ENCODE measurements at places on chromosomes 1 and 21. TPM values are rescaled to one million over a fixed set of nuclear protein-coding genes. Genes with fewer than 3 reads are reported as not detected.
A peak's percentile ranks its signal among the peaks of the same experiment; 100 is the strongest.

SLC44A3 gene
- not detected for total RNA-seq

- no peak overlapping the region for H3K4me3 ChIP-seq
- H3K27ac ChIP-seq = no peak overlapping the region
- H3K36me3 ChIP-seq = no peaks in the 10 kb centered on the region
- DNase-seq = no peak
- no peaks in the 10 kb centered on the region for H3K4me1 ChIP-seq
Measured at GRCh38 chr1:157176016-157176415, 37.8 kb upstream of the ETV3 start.

DNA sequence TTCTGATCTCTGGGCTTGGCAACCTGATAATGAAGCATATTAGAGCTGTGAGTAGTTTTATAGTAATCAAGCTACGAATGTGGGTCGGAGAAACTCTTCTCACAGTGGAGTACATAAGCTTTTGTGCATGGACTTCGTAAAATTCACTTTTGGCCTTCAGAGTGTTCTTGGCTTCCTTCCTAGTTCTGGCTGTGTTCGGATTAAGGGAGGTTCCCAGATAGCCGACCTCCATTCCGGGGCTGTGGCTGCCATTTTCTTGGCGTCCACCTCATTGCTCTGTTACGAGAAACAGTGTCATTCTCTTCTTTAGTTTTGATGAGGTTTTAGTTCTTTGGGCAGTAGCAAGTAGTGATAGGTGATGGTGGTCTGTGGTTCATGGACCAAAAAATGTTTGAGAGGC lies 26.3 kb downstream of the CAMTA1 start:
- H3K36me3 ChIP-seq = no peaks in the 10 kb centered on the region
- DNase-seq = no peak
- no peak overlapping the region for H3K27ac ChIP-seq
- H3K4me3 ChIP-seq = no peak overlapping the region
- H3K27me3 ChIP-seq = no peaks in the 10 kb centered on the region
- no peaks in the 10 kb centered on the region for H3K4me1 ChIP-seq

DNA sequence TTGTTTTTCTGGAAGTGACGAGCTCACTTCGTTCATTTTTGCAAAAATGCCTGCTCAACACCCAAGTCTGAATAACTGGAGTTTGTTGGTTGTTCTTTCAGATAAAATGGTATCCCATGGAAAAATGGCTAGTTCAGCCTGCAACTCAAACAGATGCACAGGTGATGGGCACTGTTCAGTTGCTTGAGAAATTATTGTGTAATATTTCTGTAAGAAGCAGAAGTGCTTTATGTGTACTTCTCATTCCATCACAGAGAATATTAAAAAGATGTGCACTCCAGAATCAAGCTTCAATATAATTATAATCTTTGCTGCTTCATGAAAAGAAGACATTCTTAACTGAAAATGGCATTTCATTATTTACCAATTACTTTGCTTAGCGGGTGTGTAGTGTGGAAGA lies 9.1 kb downstream of the SYT2 start:
- no peaks in the 10 kb centered on the region for H3K4me1 ChIP-seq
- no peak overlapping the region for H3K27ac ChIP-seq
- peaks cover 44% of the 10 kb centered on the region for H3K27me3 ChIP-seq
- DNase-seq = no peak

- peaks cover 23% of the 10 kb centered on the region for H3K4me1 ChIP-seq
- peak overlapping the region; percentile 96 for H3K27ac ChIP-seq
- DNase-seq = peak; percentile 98
- peak overlapping the region; percentile 46 for H3K4me3 ChIP-seq
Measured at GRCh38 chr1:244154872-244155531, 103.9 kb downstream of the ZBTB18 start.

GRCh38 chr1:181386951-181387350 lies 96.4 kb upstream of the CACNA1E start:
- no peak for DNase-seq
- peaks cover 11% of the 10 kb centered on the region for H3K4me1 ChIP-seq
- H3K27ac ChIP-seq = no peak overlapping the region
- no peaks in the 10 kb centered on the region for H3K27me3 ChIP-seq
- H3K4me3 ChIP-seq = no peak overlapping the region
- no peaks in the 10 kb centered on the region for H3K36me3 ChIP-seq

DNA sequence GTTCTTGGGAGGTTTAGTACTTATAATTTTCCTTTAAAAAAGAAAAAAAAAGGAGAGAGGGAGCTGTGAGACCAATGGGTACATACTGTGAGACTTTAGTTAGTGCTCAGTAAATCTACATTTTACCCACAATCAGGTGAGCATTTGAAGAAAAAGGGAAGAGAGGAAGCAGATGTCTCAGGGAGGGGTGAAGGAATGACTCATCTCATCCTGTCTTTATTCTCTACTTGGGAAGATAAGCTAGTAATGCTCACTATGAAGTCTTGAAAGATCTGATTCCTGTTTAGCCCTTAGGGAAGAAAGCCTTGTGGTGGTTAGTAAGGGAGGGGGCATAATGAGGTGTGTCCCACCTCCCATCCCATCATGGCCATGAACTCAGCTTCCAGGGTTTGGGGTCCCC lies 112.6 kb downstream of the PLD5 start:
- H3K27ac ChIP-seq = no peak overlapping the region
- H3K4me3 ChIP-seq = no peak overlapping the region
- no peaks in the 10 kb centered on the region for H3K4me1 ChIP-seq
- DNase-seq = no peak
- H3K36me3 ChIP-seq = no peaks in the 10 kb centered on the region

ZNF697 gene
- 7.6 TPM for total RNA-seq

GRCh38 chr1:41281334-41281733 lies 39.2 kb upstream of the SCMH1 start:
- H3K36me3 ChIP-seq = no peaks in the 10 kb centered on the region
- H3K27ac ChIP-seq = no peak overlapping the region
- H3K4me3 ChIP-seq = no peak overlapping the region
- no peak for DNase-seq
- H3K27me3 ChIP-seq = peaks cover 4% of the 10 kb centered on the region

DNA sequence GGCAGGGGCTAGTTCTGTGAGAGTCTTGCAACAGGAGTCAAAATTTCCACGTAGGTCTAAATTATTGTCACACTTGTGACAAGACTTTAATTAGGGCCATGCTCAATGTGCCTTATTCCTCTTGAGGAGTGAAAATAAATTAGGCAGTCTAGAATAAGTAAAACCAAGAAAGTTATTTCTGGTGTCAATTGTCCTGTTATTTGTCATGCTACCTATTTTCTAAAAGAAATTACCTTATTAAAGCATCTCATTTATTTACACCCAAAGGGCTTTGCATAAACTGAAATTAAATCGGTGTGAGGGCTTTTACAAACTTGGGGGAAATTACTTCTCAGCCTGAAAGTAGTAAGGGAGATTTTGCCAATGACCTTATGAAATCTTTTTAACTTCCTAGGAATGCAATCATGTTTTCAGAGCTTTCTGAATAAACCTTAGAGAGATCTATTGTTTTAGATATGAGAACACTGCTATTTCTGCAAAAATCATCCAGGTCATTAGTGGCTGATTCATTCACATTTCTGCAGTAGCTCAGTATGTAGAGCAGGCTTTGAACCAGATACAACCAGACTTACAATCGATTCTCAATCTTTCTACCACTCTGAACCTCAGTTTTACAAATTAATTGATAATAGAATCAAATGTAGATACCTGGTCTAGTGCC lies 221.2 kb upstream of the SAMSN1 start:
- H3K27ac ChIP-seq = no peak overlapping the region
- no peaks in the 10 kb centered on the region for H3K27me3 ChIP-seq
- DNase-seq = no peak
- no peak overlapping the region for H3K4me3 ChIP-seq
- H3K4me1 ChIP-seq = no peaks in the 10 kb centered on the region
- no peaks in the 10 kb centered on the region for H3K36me3 ChIP-seq

GRCh38 chr1:46413596-46413985 lies 19.5 kb downstream of the FAAH start:
- no peak overlapping the region for H3K27ac ChIP-seq
- H3K36me3 ChIP-seq = no peaks in the 10 kb centered on the region
- no peak overlapping the region for H3K4me3 ChIP-seq
- peak; percentile 19 for DNase-seq
- H3K27me3 ChIP-seq = peaks cover 7% of the 10 kb centered on the region
- no peaks in the 10 kb centered on the region for H3K4me1 ChIP-seq

CD1E gene
- total RNA-seq = 0.34 TPM

DNA sequence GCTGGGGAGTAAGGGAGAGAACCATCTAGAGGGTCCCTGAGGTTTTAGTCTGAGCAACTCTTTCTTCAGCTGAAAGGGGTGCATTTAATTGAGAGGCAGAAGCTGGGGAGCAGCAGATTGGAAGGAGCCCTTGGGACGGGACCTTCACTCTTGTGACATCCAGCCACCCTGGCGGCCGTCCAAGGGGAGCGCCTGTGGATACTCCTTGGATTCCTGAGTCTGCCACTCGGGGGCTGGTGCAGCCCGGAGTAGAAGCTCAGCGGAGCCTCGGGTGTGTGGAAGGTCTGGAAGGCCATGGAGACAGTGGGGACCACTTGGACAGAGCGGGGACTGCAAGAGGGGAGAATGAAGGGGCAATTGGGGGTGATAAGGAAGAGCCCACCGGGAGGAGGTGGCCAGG lies 68.7 kb downstream of the AJAP1 start:
- DNase-seq = no peak
- no peak overlapping the region for H3K4me3 ChIP-seq
- no peak overlapping the region for H3K27ac ChIP-seq
- H3K4me1 ChIP-seq = no peaks in the 10 kb centered on the region
- no peaks in the 10 kb centered on the region for H3K36me3 ChIP-seq

GRCh38 chr1:225021037-225021436 lies 91.6 kb downstream of the DNAH14 start:
- no peaks in the 10 kb centered on the region for H3K4me1 ChIP-seq
- DNase-seq = no peak
- no peaks in the 10 kb centered on the region for H3K27me3 ChIP-seq
- no peaks in the 10 kb centered on the region for H3K36me3 ChIP-seq

FRRS1 gene
- total RNA-seq = 11.8 TPM

- no peak overlapping the region for H3K4me3 ChIP-seq
- H3K27me3 ChIP-seq = peaks cover 3% of the 10 kb centered on the region
- DNase-seq = no peak
- H3K27ac ChIP-seq = no peak overlapping the region
- no peaks in the 10 kb centered on the region for H3K36me3 ChIP-seq
Measured at GRCh38 chr1:26960625-26960966, 328 bp upstream of the KDF1 start.

GRCh38 chr1:97164276-97164639 lies 442.7 kb downstream of the PTBP2 start:
- no peak overlapping the region for H3K4me3 ChIP-seq
- no peak for DNase-seq
- H3K27ac ChIP-seq = no peak overlapping the region

GRCh38 chr1:26412180-26412840 lies 1.7 kb downstream of the LIN28A start:
- H3K36me3 ChIP-seq = no peaks in the 10 kb centered on the region
- DNase-seq = no peak
- H3K27me3 ChIP-seq = peaks cover 12% of the 10 kb centered on the region
- no peak overlapping the region for H3K27ac ChIP-seq

GCSAML gene
- not detected for total RNA-seq

SIM2 gene
- total RNA-seq = not detected

A3GALT2 gene
- total RNA-seq = not detected

DNA sequence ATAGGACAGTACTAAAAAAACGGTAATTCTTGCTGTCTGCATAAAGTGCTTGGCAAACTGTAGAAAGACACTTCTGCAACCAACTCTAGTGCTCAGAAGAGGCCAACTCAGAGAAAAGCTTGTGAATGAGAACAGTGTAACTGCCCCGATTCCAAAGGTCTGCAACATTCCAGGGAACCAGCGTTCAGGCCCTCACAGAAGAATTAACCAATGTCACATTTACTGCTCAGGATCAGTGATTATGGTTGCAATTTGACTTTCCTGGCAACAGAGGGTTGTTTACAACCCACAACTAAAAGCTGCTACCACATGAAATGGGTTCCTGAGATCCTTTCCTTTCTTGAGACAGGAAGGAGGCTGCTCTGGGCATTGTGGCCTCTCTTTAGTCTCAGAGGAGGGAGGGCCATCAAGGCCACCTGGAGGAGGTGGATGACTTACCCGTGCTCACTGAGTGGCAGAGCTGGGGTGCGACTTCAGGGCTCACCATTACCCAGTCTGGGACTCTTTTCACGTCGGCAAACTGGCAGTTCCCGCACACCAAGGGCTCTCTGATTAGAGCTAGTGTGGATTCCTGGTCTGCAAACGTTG lies 15.3 kb downstream of the SRSF4 start:
- H3K4me1 ChIP-seq = peaks cover 4% of the 10 kb centered on the region
- no peak for DNase-seq
- H3K4me3 ChIP-seq = no peak overlapping the region

- no peaks in the 10 kb centered on the region for H3K27me3 ChIP-seq
- H3K4me3 ChIP-seq = no peak overlapping the region
- H3K36me3 ChIP-seq = peaks cover 3% of the 10 kb centered on the region
Measured at GRCh38 chr1:48765335-48765734, 11.4 kb downstream of the BEND5 start.

DNA sequence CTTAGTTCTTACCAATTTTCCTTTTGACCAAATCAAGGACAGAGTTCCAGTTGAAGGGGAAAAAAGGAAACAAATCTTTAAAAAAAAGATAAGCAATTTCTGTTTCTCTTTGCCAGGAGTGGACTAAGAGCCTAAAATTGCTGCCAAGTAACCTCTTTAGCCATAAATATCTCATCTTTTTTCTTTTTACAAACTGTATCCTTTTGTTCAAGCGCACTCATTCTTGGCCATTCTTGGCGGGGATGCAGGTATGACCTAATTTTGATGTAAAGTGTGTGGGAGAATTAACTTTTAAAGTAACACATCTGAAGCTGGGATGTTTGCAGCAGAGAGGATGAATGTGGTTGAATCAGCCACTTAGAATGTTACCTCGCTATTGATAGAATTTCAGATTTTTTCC lies 13.4 kb upstream of the KIF1B start:
- H3K27me3 ChIP-seq = no peaks in the 10 kb centered on the region
- no peak for DNase-seq
- no peak overlapping the region for H3K27ac ChIP-seq
- H3K4me1 ChIP-seq = peaks cover 13% of the 10 kb centered on the region

DNA sequence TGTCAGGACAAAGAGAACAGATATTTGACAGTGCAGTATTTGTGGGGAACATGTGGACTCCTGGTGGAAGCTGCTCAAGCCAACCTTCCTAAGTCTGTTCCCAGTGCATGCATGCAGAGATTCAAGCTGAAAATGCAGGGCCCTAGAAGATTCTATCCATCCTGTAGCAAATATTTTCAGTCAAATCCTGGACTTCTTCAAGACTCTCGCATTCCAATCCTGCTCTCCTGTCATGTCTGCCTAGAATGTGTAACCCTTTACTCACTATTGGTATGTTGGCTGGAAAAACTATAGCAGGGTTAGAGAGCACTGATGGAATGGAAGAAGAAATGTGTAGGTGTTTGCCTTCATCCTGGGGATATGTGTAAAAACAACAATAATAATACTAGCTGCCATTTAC lies 385.6 kb upstream of the PKN2 start:
- H3K4me1 ChIP-seq = no peaks in the 10 kb centered on the region
- H3K4me3 ChIP-seq = no peak overlapping the region
- H3K27ac ChIP-seq = no peak overlapping the region
- no peaks in the 10 kb centered on the region for H3K36me3 ChIP-seq
- H3K27me3 ChIP-seq = peaks cover 2% of the 10 kb centered on the region

Data from SJCRH30 (cell line).